Psoas muscle (tissue), 8 donors: ENCODE measurements at places on chromosomes 12 and 14.

GRCh38 chr12:1910468-1910867 is 8.0 kb downstream of the CACNA2D4 start:
- DNase-seq = no peak

- no peak for DNase-seq
Measured at GRCh38 chr14:42078345-42078744, 471.7 kb downstream of the LRFN5 start.

GRCh38 chr12:103632554-103633216 is 45.6 kb downstream of the STAB2 start:
- DNase-seq = peak; percentile 18

DNA sequence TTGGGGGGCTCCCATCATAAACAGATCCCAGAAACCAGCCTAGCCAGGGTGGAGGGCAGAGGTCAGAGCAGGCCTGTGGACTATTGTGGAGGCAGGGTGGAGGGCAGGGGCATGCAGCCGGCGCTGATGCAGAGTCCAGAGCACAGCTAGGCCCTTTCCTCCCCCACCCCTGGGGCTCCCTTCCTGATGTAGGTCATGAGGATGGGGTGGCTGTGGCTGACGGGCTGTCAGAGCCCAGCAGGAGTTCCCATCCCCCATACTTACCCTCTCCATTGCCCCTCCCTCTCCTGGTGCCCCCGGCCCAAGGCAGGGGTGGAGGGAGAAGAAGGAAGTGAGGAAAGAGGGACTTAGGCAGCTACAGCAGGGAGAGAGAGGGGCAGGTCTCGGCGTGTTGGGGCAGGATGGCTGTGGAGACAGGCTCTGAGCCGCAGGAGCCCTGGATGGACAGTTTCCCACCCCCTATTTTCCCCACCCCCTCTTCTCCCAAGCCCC is 5.7 kb upstream of the ZNF385A start:
- peak; percentile 49 for DNase-seq

GRCh38 chr14:101789222-101789621 is 27.7 kb downstream of the PPP2R5C start:
- no peak for DNase-seq

DNA sequence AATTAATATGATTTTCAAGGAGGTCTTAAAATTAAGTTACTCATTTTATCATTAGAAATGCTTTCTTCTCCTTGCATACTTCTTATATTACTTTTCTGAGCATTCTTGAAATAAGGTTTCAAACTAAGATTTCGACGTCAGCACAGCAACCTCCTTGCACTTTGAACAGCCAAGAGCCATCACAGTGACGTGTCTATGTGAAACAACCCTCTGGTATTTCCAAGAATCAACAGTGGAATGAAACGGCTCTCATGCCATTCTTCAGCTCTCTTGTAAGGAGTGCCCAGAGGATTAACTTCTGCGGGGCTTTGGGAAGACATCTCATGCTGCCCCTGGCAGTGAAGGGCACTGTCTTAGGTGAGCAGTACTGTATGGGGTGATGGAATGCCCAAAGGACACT is 109.2 kb downstream of the EFCAB11 start:
- DNase-seq = no peak

- no peak for DNase-seq
Measured at GRCh38 chr14:51507511-51507905, 144.2 kb upstream of the FRMD6 start.

DNA sequence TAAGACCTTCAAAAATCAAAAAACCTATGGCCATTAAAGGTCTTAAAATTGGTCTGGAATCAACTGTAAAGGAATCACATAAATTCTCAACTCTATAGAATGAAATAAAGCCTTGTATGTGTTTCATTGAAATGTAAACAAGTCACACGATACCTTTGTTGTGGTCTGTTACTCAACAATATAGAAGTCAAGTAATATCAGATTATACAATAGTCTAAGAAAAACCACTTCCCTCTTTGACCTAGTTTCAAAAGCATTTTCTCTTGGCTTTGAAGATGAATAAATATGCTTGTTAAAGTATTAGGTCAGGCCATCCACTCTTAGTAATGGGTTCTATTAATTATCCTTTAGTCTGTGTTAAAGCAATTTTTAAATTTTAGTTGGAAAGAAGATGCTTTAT is 79.8 kb upstream of the DIO2 start:
- no peak for DNase-seq

DNA sequence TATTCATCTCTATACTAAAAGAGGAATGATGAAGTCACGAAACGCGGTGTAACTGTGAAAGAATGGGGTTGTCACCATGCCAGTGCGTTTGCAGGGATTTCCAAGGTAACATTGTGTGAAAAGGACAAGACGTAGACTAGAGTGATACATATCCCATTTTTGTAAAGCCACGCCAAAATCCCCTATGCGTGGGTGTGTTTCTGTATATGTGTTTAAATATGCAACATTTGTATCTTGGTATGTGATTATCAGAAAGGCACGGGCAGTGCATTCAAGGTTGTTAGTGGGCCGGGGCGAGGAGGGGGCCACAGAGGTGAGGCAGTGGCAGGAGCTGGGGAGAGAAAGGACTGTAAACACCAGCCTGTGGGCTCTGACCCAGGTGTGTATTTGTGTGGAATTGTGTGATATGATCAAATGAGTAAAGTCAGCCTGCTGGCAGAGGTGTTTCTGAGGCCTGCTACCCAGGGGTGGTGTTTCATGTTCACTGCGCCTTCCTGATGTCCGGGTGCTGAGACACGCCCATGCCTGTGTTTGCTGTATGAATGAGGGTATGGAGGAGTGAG is 137.8 kb downstream of the ADGRD1 start:
- no peak for DNase-seq

- DNase-seq = no peak
Measured at GRCh38 chr14:99590746-99591555, 13.1 kb downstream of the CCDC85C start.
